CD4-positive, alpha-beta T cell treated with Interleukin-6 at 100 ng/mL for 8 hours (primary cell): ENCODE measurements at places on chromosomes 5 and 9.

DNA sequence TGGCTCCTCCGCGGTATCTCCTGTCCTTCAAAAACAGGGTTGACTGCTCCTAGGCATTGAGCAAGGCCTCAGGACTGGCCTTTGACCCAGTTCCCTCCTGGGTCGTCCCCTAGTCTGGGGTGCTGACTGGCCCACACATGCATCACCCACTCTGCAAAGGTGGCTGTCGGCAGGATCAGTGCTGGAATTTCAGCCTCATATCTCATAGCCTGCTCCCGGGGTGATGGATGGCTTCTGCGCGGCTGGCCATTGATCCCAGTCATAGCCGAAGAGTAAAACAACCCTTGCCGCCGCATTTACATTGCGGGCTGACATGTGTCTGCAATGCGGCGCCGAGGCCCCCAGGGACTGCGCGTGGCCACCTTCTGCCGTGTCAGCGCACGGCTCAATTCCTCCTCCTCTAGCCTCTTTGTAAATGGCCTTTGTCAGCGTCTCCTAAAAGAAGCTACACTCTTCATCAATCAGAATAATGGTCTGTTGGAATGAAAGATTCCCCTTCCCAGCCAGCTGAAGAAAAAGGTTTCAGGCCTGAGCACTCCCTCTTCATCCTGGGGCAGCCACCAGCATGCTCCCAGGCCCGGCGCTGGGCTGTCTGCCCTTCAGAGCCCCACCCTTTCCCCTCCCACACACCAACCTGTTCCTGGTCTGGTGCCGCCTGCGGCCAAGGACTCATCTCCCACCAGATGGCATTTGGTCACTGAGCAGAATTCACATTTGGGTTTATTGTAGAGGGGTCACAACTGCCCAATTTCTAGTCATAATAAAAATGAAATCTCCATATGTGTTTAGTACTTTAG is 159.0 kb downstream of the PJA2 start:
- DNase-seq = no peak

DNA sequence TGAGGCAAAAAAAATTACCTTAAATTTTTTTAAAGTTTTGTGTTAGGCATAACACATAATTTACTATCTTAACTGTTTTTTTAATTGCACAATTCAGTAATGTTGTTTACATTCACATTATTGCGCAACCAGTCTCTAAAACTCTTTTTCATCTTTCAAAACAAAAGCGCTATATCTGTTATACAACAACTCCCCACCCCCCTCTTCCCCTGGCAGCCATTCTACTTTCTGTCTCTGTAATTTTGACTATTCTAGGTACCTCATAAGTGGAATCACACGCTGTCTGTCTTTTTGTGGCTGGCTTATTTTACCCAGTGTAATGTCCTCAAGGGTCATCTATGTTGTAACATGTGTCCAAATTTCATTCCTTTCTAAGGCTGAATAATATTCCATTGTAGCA is 241.5 kb upstream of the DMRT1 start:
- no peak for DNase-seq

GRCh38 chr5:133706506-133707430 is 94.4 kb upstream of the FSTL4 start:
- no peak for DNase-seq

DNA sequence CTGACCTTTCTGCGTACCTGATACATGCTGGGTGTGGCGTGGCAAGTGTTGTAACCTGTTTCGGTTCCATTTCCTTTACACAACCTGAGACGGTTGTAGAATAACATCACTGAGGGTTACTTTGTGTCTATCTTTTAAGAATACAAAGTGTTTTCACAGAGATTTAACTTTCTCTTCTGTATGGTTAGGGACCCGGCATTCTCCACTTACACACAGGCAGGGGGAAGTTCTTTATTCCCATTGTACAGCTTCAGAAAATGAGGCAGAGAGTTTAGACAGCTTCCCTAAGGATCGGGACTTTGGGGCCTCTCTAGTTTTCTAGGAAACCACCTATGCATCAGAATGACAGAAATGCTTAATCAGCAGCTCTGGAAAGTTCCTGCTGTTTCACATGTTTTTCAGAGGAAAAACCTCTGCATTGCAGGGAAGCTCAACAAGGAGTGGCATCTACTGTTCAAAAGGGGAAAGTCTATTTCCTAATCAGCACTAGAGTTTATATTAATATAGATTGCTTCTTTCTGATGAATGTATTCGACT is 41.3 kb downstream of the CAST start:
- DNase-seq = peak; percentile 57

- DNase-seq = no peak
Measured at GRCh38 chr5:2556375-2556966, 195.0 kb downstream of the IRX2 start.

DNA sequence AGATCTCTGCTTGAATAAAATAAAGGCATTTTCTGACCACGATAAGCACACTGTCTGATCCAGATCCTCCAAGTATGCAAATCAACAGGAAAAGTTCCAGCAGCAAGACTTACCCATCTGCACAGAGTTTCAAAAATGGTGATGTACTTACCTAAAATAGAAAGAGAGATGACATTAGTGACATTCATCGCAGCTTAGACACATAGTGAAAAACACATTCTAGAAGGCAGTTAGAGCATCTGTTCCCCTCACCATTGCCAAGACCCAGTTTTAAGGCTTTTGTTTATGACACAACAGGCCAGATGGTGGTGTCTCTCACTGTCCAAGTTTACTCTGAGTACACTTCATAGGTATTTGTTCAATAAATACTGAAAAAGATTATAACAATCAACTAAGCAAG is 207.7 kb downstream of the PDE4D start:
- no peak for DNase-seq

DNA sequence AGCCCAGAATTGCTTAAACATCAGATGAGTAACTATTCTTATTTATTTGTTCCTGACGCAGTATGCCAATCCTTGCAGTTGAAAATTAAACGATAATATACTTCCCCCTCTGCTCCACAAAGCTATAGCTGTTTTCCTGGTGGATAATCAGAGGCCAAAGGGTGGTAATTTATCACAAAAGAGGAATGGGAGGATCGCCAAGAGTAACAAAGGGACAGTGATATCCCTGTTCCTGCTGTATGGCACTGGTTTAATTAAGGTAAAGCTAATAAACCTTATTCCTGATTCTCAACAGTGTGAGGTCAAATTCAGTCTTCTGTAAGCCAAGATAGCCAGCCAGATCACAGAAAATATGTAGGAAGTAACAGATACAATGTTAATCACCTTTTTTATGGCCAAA is 33.4 kb upstream of the PTGER4 start:
- DNase-seq = no peak

DNA sequence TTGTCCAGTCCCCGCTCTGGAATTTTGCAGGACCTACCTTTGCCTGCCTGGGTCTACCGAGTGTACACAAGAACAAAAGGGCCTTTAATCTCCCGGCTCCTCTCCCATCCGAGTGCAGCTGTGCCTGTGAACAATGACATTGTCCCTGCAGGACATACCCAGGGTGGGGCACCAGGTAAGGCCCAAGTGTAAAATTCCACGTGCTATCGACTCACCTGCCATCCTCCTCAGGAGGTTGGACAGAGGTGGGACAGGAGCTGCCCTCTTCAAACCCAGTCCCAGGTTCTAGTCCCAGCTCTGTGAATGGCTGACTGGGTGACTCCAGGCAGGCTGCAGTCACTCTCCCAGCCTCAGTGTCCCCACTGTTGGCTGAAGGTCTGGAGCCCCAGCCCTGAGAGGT is 159.6 kb upstream of the ALDH1B1 start:
- DNase-seq = no peak

- DNase-seq = no peak
Measured at GRCh38 chr9:33468215-33468730, 5.5 kb downstream of the NOL6 start.

GRCh38 chr5:131274326-131275063 is 10.6 kb downstream of the CDC42SE2 start:
- DNase-seq = no peak

- no peak for DNase-seq
Measured at GRCh38 chr9:114545055-114545454, 39.8 kb upstream of the WHRN start.

GRCh38 chr5:31825518-31826068 is 186.7 kb downstream of the PDZD2 start:
- DNase-seq = peak; percentile 47

DNA sequence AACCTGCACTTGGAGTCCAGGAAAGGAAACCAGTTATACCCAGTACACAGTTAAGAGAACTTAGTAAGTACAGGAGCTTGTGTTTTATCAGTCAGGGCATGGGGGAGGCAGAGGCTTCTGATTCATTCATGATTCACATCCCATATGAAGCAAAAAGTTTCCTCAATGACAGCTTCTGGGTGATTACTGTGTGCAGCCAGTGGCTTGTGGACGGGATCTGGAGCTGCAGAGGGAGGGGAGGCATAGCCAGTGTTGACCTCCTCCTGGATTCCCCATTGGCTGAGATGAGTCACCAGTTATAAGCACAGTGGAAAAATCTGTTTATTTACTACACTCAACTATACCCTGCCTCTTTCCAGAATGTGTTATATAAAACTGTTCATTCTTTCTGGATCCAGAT is 17.7 kb downstream of the IL31RA start:
- no peak for DNase-seq

GRCh38 chr9:76109953-76110352 is 219.5 kb downstream of the PCSK5 start:
- DNase-seq = no peak

DNA sequence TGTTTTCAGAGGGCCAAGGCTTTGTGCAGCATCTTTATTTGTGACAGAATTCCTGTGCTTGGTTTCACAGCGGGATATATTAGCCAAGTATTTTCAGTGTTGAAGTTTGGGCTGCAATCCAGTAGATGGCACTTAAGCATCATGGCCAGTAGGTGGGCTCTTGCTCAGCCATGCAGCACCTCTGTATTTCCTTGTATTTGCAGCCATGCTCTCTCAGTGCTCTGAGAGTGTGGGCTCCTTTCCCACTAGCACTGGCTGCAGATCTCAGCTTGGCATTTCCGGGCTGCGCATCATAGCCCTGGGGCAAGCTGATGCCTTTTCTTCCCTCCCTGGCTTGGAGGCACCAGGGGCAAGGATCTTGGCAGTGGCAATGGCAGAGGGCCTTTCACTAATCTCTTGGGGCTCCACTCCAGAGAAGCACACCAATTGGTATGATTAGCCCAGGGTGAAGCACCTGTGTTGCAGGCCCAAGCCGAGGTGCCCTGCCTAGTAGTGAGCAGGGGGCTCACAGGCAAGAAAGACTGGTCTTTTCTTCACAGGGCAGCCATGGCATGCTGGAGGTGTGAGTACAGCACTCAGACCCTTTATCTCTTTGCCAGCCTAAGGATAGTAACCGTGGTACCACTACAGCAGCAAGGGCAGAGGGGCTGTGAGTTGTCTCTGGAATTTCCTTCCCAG is 48.3 kb downstream of the SLCO6A1 start:
- no peak for DNase-seq

- DNase-seq = no peak
Measured at GRCh38 chr9:36818242-36818938, 215.7 kb downstream of the PAX5 start.

DNA sequence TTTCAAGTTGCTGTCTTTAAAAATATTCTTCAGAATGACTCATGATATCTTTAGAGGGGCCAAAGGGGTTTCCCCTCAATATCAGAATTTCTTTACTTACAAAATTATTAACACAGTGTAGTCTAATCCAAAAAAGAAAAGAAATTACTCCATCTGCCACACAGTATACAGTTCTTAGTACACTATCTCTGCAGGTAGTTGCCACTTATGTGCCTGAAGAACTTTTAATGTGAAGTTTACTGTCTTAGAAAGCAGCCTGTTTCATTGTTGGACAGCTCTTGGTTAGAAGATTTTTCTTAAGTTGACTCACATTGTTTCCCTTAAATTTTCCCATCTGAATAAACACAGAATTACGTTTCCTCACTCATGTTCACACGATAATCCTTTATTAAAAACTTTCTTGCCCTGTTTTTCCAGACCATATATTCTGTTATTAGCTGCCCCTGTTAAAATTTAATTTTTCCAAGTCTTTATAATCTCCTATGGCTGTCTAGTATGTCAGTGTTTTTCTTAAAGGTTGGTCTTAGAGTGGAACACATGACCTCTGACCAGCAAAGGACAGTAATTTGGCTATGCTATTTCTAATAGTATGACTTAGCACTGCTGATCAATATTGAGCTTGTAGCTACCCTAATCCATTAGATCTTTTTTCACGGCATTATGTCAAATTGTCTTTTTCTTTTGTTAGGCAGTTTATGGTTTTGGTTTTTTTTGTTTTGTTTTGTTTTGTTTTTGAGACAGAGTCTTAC is 21.8 kb upstream of the FKTN start:
- no peak for DNase-seq

DNA sequence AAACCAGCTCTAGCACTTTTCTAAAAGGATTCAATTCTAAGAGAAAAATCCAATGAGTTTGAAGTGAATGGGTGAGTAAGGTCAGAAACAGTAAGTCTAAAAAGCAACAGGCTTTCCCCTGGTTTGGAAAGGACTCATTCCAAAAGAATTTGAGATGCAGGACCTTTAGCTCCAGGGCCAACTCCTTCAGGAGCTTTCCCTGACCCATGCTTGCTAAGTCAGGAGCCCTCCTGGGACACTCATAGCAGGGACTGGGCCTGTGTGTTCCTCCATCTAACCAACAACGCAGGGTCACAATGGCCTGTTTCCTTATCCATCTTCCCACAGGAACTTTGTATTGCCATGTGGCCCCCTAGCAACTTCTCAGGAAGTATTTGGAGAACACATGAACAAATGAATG is 198.8 kb downstream of the FRMD3 start:
- DNase-seq = no peak

- DNase-seq = no peak
Measured at GRCh38 chr5:34897646-34898045, 17.7 kb downstream of the RAD1 start.

GRCh38 chr5:37807621-37808301 is 32.1 kb downstream of the GDNF start:
- DNase-seq = no peak

- DNase-seq = no peak
Measured at GRCh38 chr9:135502168-135502872, 1.8 kb downstream of the MRPS2 start.

GRCh38 chr5:10235350-10235749 is 14.3 kb downstream of the ATPSCKMT start:
- DNase-seq = no peak

DNA sequence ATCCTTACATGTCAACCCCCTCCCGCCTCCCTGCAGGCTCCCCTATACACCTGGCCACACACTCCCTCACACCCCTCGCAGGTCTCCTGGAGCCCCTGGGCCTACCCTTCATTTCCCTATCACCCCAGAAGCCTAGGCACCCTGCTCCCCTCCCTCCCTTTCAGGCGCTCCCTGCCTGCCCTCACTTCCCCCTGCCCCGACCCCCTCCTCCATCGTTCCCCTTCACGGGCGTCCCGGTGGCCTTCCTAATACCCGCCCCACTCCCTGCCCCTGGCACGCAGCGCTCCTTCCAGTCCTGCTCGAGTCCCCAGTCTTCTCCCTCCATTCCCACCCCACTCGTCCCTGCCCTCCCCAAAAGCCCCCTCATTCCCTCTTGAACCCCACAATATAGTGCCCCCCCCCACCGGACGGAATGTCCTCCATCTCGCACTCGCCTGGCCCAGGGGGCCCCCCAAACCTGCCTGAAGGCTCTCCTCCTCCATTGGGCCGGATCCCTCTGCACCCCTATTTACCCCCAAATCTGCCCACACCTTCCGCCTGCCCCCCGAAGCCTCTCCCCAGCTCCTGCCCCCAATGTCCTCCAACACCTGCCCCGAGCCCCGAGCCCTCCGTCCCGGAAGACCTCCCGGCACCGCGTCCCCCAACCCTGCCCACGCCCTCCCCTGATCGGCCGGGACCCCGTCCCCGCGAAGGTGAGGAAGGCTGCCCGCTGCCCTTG is 746 bp downstream of the STRBP start:
- peak; percentile 3 for DNase-seq
